CD8-positive, alpha-beta T cell (primary cell): ENCODE measurements at places on chromosomes 12 and 14. TPM values are rescaled to one million over a fixed set of nuclear protein-coding genes. Genes with fewer than 3 reads are reported as not detected.

The LRTM2 gene
- not detected for total RNA-seq

- no peak for DNase-seq
Observed at GRCh38 chr14:30054201-30054600, 126.6 kb upstream of the PRKD1 start.

The SYCP3 gene
- total RNA-seq = 0.39 TPM

The MYF5 gene
- not detected for total RNA-seq

The CAPZA3 gene
- not detected for total RNA-seq

DNA sequence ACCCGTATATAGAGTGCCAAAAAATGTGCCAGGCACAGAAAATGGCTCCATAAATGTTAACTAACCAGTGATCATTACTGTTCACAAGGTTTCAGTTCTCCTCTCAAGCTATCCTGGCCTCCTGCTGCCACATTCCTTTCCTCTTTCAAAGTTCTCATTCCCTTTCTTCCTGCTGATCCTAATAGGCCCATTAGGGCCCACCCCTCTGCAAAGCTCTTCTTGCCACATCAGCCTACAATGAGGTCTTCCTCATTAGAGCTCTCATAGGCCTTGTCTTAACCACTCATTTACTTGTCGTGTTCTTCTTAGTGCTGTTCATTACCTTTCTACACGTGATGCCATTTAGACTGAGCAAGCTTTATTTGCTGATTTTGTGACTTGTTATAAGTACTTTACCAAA lies 40.5 kb downstream of the RPS29 start:
- no peak for DNase-seq

DNA sequence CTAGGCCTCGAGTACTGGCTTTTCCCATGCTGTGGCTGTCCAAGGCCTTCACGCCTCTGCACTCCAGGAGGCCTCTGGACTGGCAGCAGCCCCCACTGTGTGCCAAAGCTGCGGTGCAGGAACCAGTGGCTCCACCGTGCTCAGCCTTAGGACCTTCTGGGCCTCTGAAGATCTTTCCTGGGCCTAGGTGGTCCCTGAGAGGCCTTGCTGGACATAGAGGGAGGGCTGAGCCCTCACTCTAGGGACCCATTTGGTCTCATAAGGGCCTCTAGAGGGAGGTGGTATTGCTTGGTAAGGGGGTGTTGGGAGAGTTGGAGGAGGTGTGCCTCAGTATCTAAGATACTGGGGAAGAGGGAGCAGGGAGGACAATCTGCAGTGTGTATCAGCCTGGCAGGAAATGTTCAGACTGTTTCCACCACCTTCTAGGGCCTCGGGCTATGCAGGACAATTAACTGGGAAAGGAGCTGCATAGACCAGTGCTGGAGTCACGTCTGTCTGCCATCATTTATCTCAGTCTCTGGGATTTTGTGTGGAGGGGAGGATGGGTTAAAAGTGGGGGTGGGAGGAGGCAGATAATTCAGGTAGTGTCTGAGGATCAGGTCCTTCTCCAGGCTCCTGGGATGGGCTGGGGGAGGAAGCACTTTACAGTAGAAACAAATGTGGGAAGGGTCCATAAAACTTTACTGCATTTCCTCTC lies 2.9 kb downstream of the HOXC5 start:
- DNase-seq = no peak

DNA sequence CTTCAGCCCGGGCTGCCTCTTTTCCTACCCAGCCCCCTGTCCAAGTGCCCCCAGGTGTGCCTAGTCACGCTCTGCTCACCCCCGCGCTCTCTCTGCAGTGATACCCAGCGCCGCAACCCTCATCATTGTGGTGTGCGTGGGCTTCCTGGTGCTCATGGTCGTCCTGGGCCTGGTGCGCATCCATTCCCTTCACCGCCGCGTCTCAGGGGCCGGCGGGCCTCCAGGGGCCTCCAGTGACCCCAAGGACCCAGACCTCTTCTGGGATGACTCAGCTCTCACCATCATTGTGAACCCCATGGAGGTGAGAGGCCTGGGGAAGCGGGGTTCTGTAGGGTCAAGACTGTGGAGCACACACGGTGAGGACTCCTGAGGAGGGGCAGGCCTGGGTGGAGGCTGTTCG lies 27.2 kb downstream of the CLSTN3 start:
- DNase-seq = no peak

DNA sequence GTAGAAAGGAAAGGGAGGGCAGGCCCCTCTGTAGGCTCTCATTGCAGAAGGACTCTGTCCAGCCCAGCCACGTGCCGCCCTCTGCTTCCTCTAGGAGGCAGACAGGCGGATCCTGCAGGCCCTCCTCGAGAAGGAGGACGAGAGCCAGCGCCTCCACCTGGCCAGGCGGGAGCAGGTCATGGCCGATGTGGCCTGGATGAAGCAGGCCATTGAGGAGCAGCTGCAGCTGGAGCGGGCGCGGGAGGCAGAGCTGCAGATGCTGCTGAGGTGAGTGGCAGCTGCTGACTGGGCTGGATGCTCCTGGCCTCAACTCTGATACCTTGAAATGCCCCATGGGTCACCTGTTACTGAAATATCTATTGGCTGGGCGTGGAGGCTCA lies 10.9 kb downstream of the TCHP start:
- no peak for DNase-seq

DNA sequence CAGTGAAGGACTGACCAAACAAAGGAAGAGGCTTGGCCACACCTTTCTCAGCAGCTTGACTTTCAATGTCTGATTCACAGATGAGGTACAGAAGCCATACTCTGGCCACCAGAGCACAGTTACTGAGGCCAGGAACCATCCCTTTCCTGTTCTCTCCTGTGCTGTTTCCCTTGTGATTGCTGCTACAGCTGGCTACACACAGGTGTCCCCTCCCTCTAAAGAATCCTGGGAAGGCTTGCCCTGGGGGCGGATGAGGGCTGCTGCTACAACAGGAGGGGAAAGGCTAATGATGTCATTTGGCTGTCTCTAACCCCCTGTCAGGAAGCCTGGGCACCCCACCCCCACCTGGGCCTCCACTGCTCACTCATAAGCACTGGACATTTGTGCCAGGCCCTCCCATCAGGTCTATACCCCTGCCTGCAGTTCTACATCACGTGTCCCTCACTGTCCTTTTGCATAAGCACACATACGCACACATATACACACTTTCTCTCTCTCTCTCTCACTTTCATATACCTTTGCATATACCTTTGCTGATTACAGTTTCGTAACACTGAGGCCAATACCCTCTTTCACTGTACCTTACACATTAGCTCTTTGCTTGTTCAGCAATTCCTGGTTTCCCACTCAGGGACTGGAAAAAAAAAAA lies 41.4 kb downstream of the PRPF40B start:
- DNase-seq = no peak

The SYNDIG1L gene
- total RNA-seq = not detected

DNA sequence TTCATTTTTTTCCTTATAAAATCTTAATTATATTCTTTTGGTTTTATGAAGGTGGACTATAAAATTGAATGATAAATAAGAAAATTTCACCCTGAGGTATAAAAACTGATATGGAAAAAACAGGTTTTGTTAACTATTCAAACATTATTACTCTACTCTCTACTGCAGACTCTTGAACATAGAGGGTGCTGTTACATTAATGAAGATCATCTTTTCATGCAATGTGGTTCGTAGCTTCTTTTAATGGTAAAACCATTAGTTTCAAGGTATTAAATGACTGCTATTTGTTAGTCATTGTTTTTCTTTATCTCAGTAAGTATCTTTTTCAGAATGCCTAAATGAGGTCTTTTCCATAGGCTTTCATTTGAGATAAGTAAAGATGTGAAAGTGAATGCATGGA lies 510.4 kb downstream of the SLC16A7 start:
- DNase-seq = no peak

DNA sequence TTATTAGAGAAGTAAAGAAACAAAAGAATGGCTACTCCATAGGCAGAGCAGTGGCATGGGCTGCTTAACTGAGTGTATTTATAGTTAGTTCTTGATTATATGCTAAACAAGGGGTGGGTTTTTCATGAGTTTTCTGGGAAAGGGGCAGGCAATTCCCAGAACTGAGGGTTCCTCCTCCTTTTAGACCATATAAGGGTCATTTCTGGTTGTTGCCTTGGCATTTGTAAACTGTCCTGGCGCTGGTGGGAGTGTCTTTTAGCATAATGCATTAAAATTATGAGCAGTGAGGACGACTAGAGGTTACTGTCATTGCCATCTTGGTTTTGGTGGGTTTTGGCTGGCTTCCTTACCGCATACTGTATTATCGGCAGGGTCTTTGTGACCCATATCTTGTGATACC lies 40.1 kb downstream of the CCDC60 start:
- no peak for DNase-seq

DNA sequence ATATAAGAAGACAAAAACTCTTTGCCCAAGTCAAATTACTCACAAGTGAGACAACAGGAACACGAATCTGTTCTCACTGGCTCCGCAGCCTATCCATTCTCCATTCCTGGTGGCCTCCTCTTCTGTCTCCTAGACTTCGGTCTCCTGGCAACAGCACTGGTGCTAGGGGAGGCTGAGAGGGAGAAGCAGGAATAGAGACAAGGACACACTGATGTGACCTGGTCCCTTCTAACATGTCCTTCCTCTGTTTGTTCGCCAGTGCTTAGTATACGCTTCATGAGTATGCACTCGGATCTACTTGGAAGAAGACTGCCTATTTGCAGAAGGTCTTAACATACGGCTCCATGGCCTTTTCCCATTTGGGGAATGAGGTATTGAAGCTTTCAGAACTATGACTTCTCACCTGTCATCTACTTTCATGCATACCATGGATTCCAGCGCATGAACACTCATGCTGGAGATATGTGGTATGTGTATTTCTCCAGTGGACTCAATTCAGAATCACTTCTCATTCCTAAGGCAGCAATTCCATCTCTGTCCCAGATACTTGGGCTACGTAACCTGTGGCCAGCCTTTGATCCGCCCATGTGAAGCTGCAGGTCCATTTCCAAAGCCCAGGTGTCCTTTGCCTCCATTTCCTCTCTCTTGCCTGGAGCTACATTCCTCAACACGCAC lies 33.9 kb downstream of the BHLHE41 start:
- DNase-seq = no peak

The DDN gene
- total RNA-seq = 1.3 TPM

GRCh38 chr12:76489737-76490136 lies 69.8 kb downstream of the OSBPL8 start:
- no peak for DNase-seq

DNA sequence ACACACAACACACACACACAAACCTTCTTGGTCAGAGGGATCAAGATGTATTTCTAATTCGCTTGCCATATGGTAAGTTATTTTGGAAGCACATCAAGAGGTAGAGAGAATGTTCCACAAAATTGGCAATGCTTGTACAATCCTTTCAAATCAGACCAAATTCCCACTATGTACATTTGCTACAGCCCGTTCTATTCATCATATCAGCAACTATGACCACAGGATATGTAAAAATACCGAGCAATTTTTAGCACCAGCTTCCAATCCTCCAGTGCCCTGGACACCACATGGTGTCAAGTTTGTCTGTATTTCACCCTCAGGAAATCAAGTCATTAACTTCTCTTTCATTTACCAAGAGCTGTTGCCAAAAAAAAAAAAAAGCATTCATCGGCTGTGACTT lies 21.2 kb downstream of the TBX5 start:
- DNase-seq = no peak

DNA sequence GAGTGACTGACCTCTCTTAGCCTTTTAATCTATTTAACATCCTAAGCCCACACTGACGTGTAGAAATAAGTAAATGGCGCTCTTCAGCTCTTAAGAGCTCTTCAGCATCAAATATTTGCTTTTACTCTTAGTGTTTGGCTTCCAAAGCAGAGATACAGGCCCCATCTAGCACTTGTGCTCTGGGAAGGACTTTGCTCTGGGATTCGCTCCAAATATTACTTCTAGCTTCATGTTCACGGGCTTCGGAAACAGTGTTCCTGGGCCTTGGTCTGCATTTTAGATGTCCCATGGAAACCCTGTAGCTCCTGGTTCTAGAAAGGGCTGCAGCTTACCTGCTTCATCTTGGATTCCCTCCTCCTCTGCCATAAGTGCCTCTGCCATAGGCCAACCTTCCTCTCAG lies 2.7 kb upstream of the NKX2-8 start:
- DNase-seq = no peak

The CLEC4D gene
- total RNA-seq = not detected
